ENCODE measurements at places on chromosomes 12 and 14. TPM values are rescaled to one million over a fixed set of nuclear protein-coding genes. Genes with fewer than 3 reads are reported as not detected.

Gene C14orf132
- total RNA-seq, result 0.39 TPM

Gene CIT
- total RNA-seq, result 60.8 TPM

Gene C12orf57
- 126 TPM for total RNA-seq

Gene OR4E2
- not detected for total RNA-seq

Gene CD69
- 106 TPM for total RNA-seq

Gene SRGAP1
- 0.22 TPM for total RNA-seq

Gene PPP1R36
- not detected for total RNA-seq

Gene SMIM41
- total RNA-seq, result 0.25 TPM

Gene KCNMB4
- 0.15 TPM for total RNA-seq

Gene MANSC4
- total RNA-seq, result not detected

Gene PROX2
- total RNA-seq, result not detected

Gene TMTC2
- total RNA-seq, result 6.5 TPM

Gene P2RX2
- total RNA-seq, result not detected

Gene ART4
- not detected for total RNA-seq

Gene ATP2A2
- total RNA-seq, result 189 TPM

Gene CCDC175
- total RNA-seq, result not detected

Gene PPFIA2
- not detected for total RNA-seq

Gene XRCC3
- 39.6 TPM for total RNA-seq

Gene ANKS1B
- 0.46 TPM for total RNA-seq

Gene CNTN1
- not detected for total RNA-seq

Gene NINJ2
- total RNA-seq, result 16.0 TPM

Gene TSPAN19
- not detected for total RNA-seq

Gene KRT7
- total RNA-seq, result 53.6 TPM

Gene ENDOU
- total RNA-seq, result not detected

Gene NPFF
- total RNA-seq, result not detected
